ENCODE measurements at places on chromosomes 12 and 14.

- no peak for DNase-seq
Observed at GRCh38 chr14:72881543-72881942, 12.4 kb downstream of the DPF3 start.

DNA sequence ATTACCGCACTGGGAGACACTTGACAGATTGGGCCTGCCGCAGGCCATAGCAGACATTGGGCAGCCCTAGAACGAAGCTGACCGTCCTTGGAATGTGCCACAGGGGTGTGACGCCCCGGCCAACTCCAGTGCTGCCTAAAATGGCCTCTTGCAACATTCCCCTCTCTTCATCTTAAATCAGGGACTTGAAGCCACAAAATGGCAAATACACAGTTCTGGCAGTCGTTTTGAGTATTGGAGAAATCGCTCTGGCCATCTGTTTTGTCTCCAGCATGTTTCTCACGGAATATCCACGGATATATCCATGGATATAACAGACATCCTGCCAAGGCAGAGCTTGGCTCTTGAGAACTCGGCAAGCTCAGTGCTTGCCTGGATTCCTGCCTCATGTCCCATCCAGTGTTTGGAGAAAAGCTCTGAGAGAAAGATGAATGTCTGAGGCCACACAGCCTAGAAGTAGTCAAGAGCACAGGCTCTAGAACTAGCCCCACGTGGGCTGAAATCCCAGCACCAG is 158.4 kb downstream of the CHST11 start:
- no peak for DNase-seq

GRCh38 chr14:74913986-74914573 is 9.0 kb downstream of the RPS6KL1 start:
- no peak for DNase-seq

- DNase-seq: no peak
Observed at GRCh38 chr14:31159682-31160296, 47.8 kb downstream of the HECTD1 start.

- DNase-seq: no peak
Observed at GRCh38 chr12:65993173-65993572, 137.4 kb downstream of the LLPH start.

DNA sequence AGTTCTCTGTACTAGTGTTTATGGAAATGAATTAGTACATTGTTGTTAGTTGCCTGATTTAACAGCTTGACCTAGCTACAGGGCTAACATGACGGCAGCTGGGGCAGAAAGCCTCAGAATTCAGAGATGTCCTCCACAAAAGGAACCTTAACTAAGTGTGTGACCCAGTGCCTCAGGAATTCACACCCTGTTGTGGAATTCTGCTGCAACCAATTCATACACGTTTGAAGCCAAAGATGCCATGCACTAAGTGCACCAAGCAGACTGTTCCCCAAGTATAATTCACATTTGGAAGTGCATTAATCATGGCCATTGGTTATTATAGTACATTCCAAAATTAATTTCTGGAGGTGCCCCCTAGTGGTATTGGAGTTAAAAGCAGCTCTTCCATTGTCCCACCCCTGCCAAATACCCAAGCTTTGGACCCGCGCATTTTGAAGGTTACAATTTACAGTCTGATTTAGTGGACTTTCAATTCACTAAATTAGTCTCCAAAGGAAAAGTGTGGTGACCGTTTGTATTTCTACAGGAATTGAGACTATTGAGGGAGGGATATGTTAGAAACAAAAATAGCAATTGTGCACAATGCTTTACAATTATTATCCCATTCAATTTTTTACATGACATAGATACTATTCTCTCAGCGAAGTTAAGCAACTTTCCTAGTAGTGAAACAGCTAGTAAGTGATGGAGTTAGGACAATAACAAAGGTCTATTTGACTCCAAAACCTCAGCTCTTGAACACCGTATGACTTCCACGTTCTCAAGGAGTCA is 85.9 kb downstream of the PAX9 start:
- peak; percentile 1 for DNase-seq

DNA sequence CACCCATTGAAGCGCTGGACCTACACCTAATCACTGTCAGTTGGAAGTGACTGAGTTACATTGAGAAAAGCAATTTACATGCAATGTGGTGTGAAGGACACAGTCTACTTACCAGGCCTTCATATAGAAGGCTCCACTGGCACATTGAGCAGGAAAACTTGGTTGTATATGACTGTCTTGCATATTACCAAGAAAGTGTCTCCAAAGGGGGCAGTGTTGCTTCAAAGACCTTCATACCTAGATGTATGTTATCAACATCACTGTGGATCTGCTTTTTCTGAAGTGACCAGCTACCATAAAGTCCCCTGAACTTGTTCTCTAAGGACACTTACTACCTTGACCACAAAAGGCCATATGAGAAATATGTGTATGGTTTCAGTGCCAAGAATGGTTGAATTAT is 64.1 kb downstream of the NELL2 start:
- DNase-seq: peak; percentile 0

DNA sequence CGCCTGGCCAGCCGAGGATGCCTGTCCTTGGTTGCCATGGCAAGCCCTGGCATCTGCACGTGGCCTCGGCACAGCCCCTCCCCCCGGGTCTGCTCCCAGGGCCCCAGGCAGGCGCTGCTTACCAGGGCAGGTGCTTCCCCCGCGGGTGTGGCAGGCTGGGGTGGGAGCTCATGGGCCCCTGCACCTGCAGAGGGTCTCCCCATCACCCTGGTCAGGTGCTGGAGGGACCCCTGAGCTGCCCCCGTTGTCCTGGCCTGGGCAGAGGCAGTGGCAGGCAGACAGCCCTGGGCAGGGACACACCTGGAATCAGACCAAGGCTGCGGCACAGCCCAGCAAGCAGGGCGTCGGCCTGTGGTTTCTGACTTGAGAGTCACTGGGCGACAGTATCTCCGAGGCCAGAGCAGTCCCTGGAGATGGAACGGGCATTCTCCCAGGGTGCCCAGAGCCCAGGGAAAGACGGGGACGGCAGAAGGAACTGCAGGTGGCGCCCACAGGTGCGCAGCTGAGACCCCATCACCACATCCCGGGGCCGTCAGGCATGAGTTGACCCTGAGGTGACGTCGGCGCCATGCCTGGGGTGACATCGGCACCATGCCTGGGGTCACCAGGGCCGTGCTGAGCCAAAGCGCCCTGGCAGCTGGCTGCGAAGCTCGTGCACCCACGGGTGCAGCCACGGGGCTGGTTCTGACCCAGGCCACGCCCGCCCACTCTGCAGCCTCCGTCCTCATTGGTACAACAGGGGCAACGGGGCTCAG is 56.1 kb upstream of the FBRSL1 start:
- no peak for DNase-seq

DNA sequence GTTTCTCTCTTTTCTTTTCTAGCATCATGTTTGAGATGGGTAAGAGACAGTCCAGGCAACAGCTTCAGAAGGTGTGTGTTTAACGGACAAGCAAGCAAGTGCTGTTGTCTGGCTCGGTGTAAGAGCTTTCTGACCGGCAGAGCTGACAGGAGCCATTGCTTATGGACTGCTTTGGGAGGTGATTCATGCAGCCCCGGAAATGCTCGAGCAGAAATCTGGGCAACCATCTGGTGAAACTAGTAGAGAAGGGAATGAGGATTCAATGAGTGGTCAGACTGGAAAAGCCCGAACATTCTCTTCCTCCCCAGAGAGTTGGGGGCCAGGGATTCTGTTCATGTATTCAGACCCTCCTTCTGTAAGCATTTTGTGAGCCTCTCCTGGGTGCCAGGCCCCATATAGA is 24.4 kb downstream of the TUNAR start:
- no peak for DNase-seq

DNA sequence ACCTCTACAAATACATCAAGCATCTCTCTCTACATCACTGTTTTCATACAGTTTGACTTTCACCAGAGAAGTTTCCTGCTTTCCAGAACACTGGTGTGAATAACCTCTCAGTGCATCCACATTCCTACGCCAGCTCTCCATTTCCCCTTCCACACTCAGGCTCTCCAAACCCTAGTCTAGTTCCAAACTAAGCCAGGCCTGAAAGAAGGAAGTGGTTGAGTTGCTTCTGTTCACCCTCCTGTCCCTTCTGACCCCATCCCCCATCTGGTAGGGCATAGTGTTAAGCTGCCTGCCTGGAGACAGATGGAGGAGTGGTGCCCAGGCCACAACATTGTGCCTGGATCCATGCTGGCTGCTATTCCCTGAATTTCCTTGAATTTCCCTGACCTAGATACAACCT is 132.4 kb downstream of the GPR65 start:
- no peak for DNase-seq

DNA sequence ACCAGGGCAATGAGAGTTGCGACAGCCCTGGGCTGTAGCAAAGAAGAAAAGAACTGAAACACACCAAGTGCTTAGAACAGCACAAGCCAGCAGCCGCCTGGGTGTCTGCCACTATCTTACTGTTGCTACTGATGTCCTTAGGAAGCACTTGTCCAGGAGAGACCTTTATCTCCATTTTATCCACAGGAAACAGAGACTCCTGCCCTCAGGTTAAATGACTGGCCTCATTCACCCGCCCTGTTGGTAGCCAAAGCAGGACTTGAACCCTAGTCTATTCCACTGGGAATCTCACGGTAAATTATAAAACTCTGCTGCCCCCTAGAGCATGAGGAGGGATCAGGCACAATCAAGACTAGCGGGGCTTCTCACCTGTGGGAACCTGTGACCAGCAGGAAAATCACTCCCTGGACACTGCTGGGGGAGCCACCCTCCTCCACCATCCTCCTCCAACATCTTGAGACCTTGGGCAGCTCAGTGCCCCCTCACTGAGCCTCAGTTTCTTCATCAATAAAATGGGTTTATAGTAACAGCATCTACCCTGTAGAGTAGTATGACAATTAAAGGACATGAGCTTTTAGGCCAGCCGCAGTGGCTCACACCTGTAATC is 20.5 kb upstream of the TESC start:
- peak; percentile 49 for DNase-seq

GRCh38 chr14:50599700-50600444 is 39.9 kb downstream of the ATL1 start:
- DNase-seq: peak; percentile 52

DNA sequence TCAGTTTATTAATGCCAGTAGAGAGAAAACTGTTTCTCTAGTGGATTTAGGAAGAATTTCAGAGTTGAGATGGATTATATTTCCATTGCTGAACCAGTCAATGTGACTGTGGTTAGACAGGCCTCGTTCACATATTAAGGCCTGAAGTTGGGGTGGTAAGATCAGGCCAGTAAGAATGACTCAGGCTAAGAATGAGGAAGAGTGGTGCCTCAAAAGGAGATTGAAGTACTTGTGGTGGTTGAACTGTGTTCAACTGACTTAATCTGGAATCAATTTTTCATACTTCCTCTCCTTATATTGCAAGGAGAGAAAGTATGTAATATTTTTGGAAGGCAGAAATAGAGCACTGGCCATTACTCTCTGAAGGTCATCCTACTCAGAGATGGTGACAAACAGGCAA is 37.8 kb upstream of the ATF7IP start:
- peak; percentile 89 for DNase-seq

DNA sequence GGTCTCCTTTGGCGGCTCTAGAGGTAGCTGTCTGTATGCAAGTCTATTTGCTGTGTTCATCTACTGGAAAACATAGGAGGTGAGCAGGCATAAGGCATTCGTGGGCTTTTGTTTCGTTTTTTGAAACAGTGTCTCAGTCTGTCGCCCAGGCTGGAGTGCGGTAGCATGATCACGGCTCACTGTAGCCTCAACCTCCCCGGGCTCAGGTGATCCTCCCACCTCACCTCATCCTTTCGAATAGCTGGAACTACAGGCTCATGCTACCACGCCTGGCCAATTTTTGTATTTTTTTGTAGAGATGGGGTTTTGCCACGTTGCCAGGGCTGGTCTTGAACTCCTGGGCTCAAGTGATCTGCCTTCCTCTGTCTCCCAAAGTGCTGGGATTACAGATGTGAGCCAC is 27.5 kb downstream of the FLVCR2 start:
- DNase-seq: no peak

DNA sequence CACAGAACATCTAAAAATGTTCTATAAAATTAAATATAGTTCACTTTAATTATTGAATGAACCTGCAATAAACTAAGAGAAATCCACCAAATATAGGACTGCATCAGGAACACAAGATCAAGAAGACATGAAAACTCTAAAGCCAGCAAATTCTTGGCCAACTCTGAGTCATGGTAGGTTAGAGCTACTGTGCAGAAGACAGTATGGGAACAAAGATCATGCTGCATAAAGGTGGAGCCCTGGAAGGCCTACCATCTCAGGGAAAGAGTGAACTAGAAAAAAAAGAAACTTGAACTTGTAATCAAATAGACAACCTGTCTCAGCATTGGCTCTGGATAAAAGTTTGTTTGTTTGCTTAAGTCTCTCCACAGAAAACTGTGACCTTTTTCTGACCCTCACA is 66.9 kb upstream of the CNOT2 start:
- no peak for DNase-seq

DNA sequence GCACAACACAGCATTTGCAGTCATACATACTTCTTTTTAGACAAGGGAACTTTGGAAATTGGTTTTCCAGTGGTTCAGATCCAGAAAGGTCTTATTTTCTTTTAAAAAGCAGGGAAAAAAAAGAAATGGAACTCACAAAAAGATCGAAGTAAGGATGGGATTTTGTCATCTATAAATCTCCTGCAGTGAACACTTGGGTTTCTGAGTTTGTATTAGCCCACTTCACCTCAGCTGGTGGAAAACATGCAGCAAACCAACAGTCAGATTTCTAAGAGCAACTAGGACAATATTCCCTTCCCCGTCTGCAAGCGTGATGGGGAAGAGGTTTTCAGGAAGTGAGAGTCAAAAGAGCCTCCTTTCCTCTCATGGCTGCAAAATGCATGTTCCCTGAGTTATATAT is 4.6 kb downstream of the MYF5 start:
- DNase-seq: no peak

GRCh38 chr14:32542507-32542906 is 213.4 kb downstream of the AKAP6 start:
- DNase-seq: peak; percentile 21

DNA sequence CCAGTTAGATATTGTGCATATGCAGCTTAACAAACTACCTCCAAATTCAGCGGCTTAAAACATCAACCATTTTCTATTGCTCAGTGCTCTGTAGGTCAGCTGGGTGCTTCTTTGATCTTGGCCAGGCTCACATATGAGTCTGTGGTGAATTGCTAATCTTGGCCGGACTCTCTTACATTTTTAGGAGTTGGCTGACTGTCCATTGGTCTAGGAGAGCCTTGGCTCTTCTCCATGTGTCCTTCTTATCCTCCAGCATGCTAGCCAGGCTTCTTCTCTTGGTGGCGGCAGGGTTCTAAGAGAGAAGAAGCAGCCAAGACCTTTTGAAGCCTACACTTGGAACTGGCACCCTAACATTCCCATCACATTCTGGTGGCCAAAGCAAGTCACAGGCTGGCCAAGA is 174.3 kb upstream of the PWP1 start:
- no peak for DNase-seq
